ENCODE measurements at places on chromosomes 1 and 21.

DNA sequence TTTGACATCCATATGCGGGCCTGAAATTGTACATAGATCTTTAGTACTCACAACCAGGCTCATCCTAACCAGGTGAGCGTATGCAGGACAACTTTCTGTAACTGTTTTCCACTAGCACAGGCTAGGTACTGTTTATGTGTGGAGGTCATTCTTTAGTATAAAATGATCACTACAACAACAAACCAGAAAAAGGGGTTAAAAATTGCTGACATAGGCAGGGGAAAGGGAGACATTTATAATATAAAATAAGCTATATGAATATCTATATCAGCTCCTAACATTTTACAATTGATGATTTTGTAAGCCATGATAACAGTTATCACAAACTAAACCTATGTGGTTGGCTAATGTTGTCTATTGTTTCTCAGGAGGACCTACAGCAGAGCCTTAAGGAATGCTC lies 37.6 kb downstream of the RGS5 start:
- DNase-seq: no peak

GRCh38 chr21:41370840-41371684 lies 9.2 kb downstream of the MX2 start:
- DNase-seq: no peak

DNA sequence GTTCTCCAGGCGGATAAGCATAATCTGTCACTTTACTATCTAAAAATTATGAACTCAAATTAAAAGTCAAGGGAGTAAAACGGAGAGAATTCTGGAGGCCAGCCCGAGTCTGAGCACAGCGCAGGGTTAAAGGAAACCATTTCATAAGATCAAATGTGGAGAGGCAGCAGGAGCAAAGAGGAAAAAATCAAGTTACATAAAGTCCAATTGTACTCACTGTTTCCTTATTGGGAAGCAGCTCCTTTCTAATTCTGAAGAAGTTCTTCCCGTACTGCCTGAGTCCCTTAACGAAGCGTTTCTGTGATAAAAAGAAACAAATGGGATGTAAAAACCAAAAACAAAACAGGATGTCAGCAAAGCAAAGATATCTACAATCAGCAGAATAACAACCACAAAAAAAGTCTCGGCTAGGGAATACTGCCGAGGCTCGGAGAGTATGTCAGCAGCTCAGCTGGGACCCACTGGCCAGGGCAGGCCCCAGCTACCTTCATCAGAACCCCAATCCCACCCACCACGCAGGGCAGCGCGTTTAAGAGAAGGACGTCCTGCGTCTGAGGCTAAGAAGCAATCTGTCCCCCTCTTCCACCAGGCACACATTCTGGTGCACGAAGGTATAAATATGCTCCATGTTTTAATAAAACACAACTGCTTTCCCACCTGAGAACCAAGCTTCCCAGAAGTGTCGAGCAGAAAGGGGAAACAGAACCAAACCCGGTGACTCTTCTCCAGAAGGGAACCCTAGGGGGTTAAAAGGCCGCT lies 104.8 kb downstream of the SLC45A1 start:
- DNase-seq: no peak

DNA sequence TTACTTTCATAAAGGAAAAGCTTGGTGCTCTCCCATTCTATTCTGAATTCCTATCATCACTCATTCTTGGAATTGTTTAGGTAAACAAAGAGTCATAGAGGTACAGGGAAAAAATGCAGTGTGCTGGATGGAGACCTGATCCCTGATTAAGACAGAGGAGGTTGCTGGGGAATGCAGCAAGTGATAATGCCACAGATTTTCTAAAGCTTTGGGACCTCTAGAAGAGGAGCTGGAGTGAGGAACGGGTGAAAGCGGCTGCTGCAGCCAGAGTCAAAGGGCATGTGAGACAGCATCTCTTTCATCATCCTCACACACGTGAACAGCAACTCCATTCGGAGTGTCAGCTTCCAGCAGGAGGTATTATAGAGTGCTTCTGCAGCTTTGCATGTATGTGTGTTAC lies 54.9 kb upstream of the DIPK1A start:
- no peak for DNase-seq

DNA sequence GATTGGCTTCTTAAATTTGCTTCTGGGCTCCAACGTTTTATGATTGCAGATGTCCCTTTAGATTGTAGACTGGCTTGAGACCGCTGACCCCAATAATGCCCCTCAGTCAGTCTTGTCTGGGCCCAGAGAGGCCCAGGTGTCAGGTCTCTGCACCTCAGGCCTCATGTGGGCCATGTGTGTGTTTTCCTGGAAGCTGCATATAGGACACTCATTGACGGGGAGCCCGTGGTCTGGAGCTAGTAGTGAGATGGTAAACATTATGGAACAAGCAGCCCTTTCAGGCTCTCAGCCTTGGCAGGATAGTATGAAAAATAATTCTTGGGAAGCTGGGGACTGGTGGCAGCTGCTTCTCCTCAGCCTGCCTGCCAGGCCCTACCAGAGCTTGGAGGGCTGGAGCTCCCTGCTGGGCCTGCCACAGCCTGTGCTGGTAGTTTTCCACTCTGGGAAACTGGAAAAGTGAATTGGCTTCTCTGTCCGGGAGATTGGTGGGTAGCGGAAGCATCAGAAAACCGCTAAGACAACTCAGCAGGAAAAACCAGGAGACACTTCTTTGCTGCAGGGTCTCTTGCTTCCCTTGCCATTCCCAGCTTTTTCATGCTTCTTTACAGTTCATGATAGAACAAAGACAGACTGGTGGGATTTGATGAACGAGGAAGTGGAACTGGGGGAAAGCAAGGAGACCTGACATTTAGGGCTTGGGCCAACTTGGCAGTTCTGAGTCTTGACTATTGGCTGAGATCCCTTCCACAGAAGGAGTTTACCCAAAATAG lies 57.8 kb upstream of the HSD17B7 start:
- DNase-seq: no peak

GRCh38 chr1:45359882-45360513 lies 19.8 kb upstream of the MUTYH start:
- DNase-seq: peak; percentile 10

- no peak for DNase-seq
Observed at GRCh38 chr1:206672011-206672688, 12.6 kb upstream of the MAPKAPK2 start.

DNA sequence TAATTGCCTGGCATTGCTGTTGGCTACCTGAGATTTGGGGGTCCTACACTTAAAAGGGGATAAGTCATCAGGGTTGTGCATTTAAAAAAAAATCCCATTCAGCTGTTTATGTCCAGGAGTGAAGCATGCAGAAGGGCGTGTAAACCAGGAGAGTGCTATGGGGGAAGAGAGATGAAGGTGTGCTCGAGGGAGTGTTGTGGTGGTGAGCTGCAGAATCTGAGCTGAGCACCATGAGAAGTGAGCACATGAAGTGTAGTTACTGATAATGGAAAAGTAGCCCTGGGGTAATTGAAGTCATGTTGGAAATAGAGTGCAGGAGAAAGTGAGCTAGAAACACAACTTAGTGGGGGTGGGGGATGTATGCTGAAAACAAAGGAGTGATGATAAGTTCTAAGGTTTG lies 705 bp downstream of the FCRL1 start:
- DNase-seq: no peak

GRCh38 chr1:160835751-160836150 lies 26.9 kb downstream of the CD244 start:
- no peak for DNase-seq

DNA sequence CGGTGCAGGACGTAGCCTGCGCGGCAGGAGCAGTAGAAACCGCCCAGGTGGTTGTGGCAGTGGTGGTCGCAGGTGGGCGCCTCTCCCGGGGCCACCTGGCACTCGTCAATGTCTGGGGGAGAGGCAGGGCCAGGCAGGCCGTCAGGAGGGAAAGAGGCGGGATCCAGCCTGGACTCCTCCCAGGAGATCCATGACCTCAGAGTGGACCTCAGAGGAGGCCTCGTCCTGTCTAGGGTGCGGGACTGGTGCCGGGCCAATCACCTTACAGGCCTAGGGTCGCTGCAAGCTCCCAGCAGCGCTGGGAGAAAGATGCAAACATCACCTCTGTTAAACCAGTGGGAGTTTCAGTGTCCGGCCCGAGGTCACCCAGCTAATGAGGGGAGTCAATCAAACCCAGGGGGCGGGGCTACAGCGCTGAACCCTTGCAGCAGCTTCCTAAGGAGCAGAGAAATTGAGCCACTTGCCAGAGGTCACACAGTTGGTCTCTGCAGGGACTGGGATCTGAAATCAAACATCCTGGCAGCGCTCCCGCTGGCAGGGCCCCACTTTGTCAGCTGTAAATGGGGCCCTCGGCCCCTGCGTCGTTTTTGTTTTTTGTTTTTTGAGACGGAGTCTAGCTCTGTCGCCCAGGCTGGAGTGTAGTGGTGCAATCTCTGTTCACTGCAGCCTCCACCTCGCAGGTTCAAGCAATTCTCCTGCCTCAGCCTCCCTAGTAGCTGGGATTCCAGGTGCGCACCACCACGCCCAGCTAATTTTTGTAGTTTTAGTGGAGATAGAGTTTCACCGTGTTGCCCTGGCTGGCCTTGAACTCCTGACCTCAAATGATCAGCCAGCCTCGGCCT lies 1.4 kb downstream of the MASP2 start:
- peak; percentile 68 for DNase-seq

DNA sequence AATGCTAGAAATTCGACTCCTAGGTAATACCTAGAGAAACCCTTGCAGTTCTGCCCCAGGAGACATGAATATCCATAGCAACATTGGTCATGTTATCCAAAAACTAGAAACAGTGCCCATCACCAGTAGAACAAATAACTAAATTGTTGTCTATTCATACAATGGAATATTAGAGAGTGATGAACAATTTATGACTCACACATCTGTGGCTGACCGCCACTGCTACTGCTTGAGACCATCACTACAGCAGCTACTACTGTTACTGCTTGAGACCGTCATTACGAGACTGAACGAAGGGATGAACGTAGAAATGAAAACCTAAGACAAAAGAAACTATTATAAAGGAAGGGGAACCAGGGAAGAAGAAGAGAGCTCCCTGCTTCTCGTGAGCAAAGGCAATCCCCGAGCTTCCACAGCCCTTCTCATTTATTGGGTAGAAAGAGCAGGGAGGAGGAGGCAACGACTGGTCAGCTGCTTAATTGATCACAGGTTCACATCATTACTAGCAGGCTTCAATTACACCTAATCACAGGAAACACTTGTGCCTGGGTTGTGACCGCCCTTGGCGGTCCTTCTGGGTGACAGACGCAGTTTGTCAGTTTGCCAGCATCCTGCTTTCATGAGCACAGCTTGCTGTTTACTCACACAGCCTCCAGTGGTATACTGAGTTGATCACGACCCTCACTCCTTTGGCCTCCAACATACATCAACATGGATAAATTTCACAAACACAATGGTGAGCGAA lies 14.1 kb upstream of the PADI4 start:
- DNase-seq: no peak

- no peak for DNase-seq
Observed at GRCh38 chr1:61186753-61187152, 104.4 kb downstream of the NFIA start.

- no peak for DNase-seq
Observed at GRCh38 chr21:17578162-17578561, 34.5 kb downstream of the BTG3 start.

GRCh38 chr1:173669491-173669941 lies at the start of gene ANKRD45:
ANKRD45 (minus strand) TSS chr1:173669851; CDS start chr1:173659418, 10,433 bp downstream.
- DNase-seq: peak; percentile 6

DNA sequence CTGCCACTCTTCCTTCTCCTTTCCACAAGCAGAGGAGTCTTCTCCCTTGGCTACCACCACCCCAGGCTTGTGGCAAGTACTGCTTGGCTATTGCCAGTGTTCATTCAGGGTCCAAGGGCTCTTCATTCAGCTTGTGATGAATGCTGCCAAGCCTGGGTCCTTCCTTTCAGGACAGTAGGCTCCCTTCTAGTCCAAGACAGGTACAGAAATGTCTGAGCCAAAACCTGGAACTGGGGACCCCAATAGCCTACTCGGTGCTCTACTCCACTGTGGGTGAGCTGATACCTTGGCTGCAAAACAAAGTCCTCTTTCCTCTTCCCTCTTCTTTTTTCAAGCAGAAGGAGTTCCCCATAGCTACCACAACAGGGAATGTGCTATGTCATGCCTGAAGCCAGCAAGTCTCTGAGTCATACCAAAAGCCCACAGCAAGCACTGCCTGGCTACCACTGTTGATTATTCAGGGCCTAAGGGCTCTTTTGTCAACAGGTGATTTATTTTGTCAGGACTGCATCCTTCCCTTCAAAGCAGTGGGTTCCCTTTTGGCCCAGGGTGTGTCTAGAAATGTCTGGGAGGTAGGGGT lies 268.9 kb downstream of the HHAT start:
- no peak for DNase-seq
